ENCODE measurements at places on chromosomes 2 and 18.

DNA sequence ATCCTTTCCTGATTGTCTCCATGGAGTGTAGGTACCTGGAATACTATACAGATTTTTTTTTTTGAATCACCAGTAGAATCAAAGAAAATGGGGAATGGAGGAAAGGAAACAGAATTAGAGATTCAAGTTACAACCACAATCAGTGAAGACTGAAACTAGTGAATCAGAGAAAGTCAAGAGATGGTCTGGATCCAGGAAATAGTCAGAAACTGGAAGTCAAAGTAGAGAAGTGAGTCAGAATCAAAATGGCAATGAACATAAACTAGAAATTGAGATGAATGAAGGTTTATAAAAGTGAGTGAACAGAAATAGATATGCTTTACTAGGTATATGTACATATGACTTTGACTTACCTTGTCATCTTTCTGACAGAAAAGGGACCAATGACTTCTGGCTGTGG is 579.0 kb downstream of the PLCL1 start:
- no peak for DNase-seq

DNA sequence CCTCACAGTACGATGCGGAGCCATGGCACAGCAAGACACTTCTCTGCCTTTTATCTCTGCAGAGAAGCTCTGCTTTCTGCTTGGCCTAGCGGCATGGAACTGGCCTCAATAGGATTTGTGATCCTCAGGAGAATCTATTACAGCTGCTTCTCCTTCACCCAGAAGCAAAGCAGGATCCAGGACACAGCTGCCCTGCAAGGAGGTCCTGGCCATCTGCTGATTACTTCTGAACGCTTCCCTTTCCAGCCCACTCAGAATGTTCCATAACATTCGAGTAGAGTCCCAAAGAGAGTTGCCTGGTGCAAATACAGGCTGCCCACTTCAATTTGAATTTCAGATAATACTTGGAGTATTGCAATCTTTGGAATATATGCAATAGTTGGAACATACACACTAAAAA is 29.2 kb upstream of the KCNS3 start:
- DNase-seq, result no peak

- no peak for DNase-seq
Observed at GRCh38 chr2:25368660-25369059, 26.9 kb upstream of the DNMT3A start.

GRCh38 chr18:50073319-50073718 is 121.6 kb downstream of the MYO5B start:
- no peak for DNase-seq

DNA sequence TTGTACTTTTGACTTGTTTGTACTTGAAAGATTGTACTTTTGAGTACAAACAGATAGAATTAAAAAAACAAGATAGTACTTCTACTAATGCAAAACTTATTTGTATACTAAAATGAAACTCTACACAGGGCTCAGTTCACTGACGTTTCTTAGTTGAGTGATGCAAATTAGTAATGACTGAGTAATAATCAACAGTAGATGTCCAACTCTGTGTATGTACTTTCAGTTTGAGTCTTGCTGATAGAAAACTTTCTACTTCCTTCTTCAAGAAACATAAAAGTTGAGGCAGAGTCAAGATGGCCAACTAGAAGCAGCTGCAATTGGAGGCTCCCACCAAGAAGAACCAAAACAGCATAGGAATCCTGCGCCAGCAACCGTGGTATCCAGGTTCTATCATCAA is 585.0 kb downstream of the NR4A2 start:
- DNase-seq, result no peak

GRCh38 chr2:122193622-122194021 is 438.2 kb downstream of the TSN start:
- DNase-seq, result peak; percentile 55

DNA sequence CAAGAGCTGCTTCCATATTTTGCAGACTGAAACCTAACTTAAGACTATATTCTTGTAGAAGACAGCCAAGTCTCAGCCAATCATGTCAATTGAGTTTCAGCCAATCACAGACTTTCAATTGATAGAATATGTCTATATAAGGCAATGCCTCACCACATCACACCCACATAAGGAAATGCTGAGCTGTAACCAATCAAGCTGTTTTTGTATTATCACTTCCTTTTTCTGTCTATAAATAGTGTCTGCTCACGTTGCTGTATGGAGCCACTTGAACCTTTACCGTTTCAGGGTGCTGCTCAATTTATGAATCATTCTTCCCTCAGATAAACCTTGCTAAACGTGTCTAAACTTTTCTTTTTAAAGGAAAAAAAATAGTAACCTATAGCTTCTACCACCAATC is 1554.4 kb upstream of the LRRTM1 start:
- no peak for DNase-seq

DNA sequence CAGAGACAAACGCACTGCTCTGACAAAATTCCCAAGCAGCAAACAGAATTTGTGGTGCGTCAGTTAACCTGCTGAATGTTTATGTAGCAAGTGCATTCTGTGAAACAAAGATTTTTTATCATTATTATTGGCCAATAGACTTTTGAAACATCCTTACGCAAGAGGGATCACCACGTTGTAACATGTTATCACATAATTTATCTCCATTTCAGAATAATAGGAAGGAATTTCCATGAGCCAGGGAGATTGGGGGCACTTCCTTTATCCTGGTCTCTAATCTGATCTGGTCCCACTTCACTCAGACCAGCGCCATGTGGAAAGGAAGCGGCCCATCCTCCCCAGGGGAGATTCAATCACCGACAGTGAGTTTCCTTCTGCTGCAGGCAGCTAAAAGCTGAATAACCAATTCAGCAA is 166.1 kb downstream of the PID1 start:
- DNase-seq, result peak; percentile 93

DNA sequence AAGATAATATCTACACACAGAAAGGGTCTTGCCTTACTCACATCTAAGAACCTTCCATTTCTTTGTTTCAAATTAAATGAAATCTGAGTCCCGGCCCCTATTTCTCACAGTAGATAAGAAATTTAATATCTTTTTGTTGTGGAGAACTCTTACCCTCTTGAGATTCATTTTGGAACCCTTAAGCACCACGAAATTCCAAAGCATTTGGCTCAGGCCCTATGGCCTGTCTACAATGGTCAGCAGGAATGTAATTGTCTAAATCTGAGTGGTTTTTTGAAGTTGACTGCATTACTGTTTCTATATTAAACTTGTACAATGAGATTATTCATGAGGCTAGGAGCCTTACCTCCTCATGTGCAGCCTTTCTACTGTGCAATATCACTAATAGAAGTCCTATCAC is 723.3 kb downstream of the TSN start:
- no peak for DNase-seq

- no peak for DNase-seq
Observed at GRCh38 chr2:238445409-238446190, 18.9 kb downstream of the ASB1 start.

- peak; percentile 97 for DNase-seq
Observed at GRCh38 chr2:113058411-113058994, 495 bp upstream of the IL36RN start.

All from trophoblast cell (in vitro differentiated cells and primary cell).